ENCODE measurements at places on chromosomes 4 and X. TPM values are rescaled to one million over a fixed set of nuclear protein-coding genes. Genes with fewer than 3 reads are reported as not detected.

- H3K27ac ChIP-seq = no peak overlapping the region
- H3K27me3 ChIP-seq = no peaks in the 10 kb centered on the region
- peaks cover 25% of the 10 kb centered on the region for H3K4me1 ChIP-seq
- DNase-seq = peak; percentile 81
- H3K4me3 ChIP-seq = no peak overlapping the region
These were observed 11.8 kb upstream of the DCUN1D4 start for GRCh38 chr4:51831133-51831532.

DNA sequence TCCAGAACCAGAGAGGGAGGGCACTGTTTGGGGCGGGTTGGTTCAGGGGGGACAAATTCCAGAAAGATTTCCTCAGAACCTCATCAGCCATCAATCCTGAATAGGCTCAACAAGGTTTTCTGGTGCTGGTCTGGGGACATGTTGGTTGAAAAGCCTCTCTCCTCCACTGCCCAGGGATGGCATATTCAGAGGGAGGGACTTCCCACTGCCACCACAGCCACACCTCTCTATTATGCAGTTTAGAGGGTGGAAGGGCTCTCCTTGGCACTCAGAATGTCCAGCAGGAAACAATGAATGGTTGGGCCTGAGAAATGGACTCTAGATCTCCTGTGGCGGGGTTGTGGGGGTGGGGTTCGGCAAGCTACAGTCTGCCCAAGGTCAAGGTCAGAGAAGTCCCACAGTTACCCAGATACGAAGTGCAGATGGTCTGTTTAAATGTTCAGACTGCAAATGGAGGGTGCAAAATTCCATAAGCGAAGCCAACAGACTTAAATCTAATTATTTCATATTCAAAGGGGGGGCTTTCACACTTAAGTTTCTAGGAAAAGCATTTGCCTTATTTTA lies 70.7 kb downstream of the LEF1 start:
- DNase-seq = no peak
- H3K4me3 ChIP-seq = no peak overlapping the region
- H3K36me3 ChIP-seq = no peaks in the 10 kb centered on the region
- no peaks in the 10 kb centered on the region for H3K27me3 ChIP-seq
- H3K27ac ChIP-seq = no peak overlapping the region
- H3K4me1 ChIP-seq = no peaks in the 10 kb centered on the region

- no peaks in the 10 kb centered on the region for H3K4me1 ChIP-seq
- no peak overlapping the region for H3K4me3 ChIP-seq
- no peaks in the 10 kb centered on the region for H3K36me3 ChIP-seq
- no peak overlapping the region for H3K27ac ChIP-seq
These were observed 1.7 kb downstream of the PLAC8 start for GRCh38 chr4:83112678-83113428.

SNX25 gene
- 50.8 TPM for total RNA-seq

DNA sequence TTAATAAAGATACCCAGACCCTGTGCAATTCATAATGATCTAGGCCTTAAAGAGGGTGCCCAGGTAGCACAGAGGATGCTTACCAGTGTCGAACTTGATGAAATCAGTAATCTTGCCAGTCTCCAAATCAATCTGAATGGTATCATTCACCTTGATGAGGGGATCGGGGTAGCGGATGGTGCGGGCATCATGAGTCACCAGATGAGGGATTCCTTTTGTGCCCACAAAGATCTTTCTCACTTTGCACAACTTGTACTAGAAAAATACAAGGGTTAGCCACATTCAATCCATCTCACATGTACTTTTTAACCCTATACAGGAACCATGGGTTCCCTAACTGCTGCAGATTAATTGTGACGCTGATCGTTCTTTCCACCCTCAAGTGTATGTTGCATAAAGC lies 3.3 kb downstream of the RPS4X start:
- H3K4me1 ChIP-seq = peaks cover 8% of the 10 kb centered on the region
- DNase-seq = no peak
- no peak overlapping the region for H3K27ac ChIP-seq
- H3K36me3 ChIP-seq = peaks cover 2% of the 10 kb centered on the region
- H3K4me3 ChIP-seq = no peak overlapping the region

PCDH19 gene
- total RNA-seq = 3.4 TPM

DNA sequence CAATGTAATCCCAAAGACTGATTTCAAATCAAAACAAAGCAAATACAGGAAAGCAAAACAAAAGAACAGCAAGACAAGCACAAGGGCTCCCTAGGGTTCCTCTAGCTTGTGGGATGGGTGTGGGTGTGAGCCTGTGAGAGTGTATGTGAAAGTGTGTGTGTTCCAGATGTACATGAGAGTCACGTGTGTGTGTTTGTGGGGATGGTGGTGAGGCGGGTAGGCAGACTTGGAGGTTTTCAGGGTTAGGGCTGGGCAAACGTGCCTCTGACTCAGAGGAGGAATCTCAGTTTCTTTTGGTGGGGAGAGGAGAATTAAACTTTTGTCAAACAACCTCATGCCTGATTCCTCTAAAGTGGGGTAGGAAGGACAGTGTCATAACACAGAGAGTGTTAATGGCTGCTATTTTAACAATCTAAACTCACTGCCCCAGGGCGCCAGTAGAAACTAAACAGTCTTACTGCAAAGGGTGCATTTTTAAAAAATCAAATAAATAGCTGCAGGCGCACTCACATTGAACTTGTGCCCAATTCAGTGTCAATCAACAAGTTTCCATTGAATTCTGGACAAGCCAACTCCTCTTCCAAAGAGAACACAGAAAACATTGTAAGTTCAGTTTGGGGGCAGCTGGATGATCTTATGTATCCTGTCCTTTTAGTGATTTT lies 51.8 kb downstream of the CHRDL1 start:
- H3K4me3 ChIP-seq = no peak overlapping the region
- no peak for DNase-seq
- no peaks in the 10 kb centered on the region for H3K27me3 ChIP-seq
- H3K36me3 ChIP-seq = no peaks in the 10 kb centered on the region

DNA sequence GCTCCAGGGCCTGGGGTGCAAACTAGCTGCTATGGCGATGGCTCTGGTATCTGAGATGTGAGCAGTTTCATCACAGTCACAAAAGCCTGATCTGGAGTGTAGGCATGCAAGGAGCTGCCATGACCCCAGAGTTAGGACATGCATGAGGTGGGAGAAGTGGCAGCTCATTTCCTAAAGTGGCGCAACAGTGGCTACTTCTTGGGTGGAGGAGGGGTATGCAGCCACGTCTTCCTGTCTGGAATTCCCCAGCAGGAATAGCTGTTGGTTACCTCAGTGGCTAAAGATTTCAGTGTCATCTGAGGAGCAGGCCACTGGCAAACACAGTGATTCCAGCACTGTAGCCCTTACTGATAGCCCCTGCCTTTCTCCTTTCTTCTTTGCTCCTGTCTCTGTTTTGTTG lies 1382.5 kb downstream of the C4orf33 start:
- H3K4me3 ChIP-seq = no peak overlapping the region
- no peaks in the 10 kb centered on the region for H3K4me1 ChIP-seq
- H3K36me3 ChIP-seq = no peaks in the 10 kb centered on the region
- DNase-seq = no peak

DNA sequence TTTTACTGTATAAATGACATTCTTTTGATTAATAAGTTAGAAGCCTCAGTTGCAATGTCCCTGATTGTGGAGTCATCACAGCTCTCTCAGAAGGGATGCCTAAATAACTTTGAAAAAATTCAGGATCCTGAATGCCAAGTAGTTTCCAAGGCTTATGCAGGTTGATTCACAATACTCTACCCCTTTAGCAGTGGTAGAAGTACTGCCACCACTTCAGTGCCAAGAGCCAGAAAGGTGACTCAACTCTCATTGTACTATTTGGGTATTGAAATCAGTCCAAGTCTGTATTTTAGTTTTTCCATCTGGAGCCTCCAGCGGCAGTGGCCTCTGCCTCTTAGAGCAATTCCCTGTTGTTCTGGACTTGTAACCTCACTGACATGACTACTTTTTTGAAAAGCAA lies 320.1 kb upstream of the NDST4 start:
- no peaks in the 10 kb centered on the region for H3K27me3 ChIP-seq
- H3K27ac ChIP-seq = no peak overlapping the region
- no peaks in the 10 kb centered on the region for H3K36me3 ChIP-seq
- no peaks in the 10 kb centered on the region for H3K4me1 ChIP-seq
- no peak overlapping the region for H3K4me3 ChIP-seq
- no peak for DNase-seq

DNA sequence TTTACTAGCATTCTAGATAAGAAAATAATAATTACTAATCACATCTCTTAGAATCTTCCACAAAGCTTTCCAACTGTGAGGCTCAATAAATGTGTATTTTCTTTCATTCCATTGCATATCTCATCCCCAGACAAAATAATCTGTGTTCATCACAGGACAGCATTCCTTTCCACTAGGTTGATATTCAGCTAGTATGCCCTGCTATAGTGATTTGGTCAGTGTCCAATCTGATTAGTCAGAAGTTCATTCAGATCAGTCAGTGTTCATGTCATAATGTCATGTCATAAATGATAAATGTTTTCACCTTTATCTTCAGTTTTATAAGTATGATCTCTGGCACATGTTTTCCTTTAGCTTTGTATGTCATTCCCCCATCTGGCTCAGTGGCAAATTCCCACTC lies 611.4 kb downstream of the KCTD8 start:
- no peak overlapping the region for H3K27ac ChIP-seq
- no peaks in the 10 kb centered on the region for H3K27me3 ChIP-seq
- H3K36me3 ChIP-seq = no peaks in the 10 kb centered on the region
- H3K4me3 ChIP-seq = no peak overlapping the region
- no peak for DNase-seq

HSFX3 gene
- not detected for total RNA-seq

CLIC2 gene
- total RNA-seq = not detected

DNA sequence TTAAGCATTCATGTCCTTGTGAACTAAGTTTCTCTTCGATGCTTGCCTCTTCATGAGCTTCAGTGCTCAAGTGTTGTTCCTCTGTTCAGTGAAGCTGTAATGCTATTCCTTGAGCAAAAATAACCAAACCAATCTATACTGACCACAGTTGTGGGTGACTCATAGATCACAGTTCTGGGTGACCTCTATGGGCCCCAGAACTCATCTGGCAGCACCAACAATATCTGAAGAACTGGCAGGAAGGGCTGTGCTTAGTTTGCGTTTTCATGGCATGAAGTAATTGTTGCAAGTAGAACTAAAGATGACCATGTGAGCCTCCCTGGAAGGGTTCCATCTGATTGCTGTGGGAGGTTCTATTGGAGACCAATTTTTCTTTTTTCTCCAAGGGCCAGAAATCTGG lies 106.2 kb downstream of the CCNG2 start:
- no peaks in the 10 kb centered on the region for H3K4me1 ChIP-seq
- H3K27me3 ChIP-seq = no peaks in the 10 kb centered on the region
- no peaks in the 10 kb centered on the region for H3K36me3 ChIP-seq

DNA sequence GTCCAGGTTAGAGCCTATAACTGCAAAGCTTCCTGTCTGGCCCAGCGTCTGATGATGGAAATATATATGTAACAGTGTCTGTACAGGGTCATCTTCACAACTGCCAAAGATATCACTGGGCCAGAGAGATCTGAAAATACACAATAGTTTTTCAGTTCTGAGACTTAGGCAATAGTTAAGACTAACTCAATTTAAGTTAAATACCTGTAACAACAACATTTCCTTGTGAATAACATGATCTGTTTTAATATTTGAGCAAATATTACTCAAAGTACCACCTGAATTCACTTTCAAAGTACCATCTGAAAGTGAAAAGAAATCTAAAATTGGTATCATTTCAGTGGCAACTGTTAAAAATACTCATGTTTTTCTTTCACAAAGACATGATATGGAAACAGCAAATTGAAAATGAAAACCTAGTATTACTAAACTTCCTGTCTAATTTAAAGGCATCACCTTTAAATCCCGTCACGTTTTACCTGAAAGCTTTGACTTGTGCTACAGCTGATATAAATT lies 9.6 kb downstream of the ZAR1 start:
- H3K36me3 ChIP-seq = peaks cover 21% of the 10 kb centered on the region
- no peaks in the 10 kb centered on the region for H3K27me3 ChIP-seq
- H3K4me3 ChIP-seq = no peak overlapping the region
- H3K27ac ChIP-seq = no peak overlapping the region
- DNase-seq = no peak
- H3K4me1 ChIP-seq = peaks cover 7% of the 10 kb centered on the region

GRCh38 chr4:141158219-141158618 lies 24.9 kb upstream of the RNF150 start:
- no peaks in the 10 kb centered on the region for H3K36me3 ChIP-seq
- no peak overlapping the region for H3K27ac ChIP-seq
- no peaks in the 10 kb centered on the region for H3K4me1 ChIP-seq

GRCh38 chr4:99857307-99857706 lies 36.9 kb downstream of the LAMTOR3 start:
- H3K4me3 ChIP-seq = no peak overlapping the region
- DNase-seq = no peak
- no peak overlapping the region for H3K27ac ChIP-seq
- no peaks in the 10 kb centered on the region for H3K27me3 ChIP-seq
- H3K36me3 ChIP-seq = no peaks in the 10 kb centered on the region

GRCh38 chrX:56763556-56764152 lies 34.6 kb downstream of the NBDY start:
- peak overlapping the region; percentile 25 for H3K4me3 ChIP-seq
- H3K27ac ChIP-seq = peak overlapping the region; percentile 74
- H3K36me3 ChIP-seq = no peaks in the 10 kb centered on the region
- H3K27me3 ChIP-seq = no peaks in the 10 kb centered on the region
- peak; percentile 67 for DNase-seq
- H3K4me1 ChIP-seq = peaks cover 4% of the 10 kb centered on the region

GRCh38 chr4:70956549-70957210 lies 36.8 kb upstream of the DCK start:
- no peak for DNase-seq
- no peak overlapping the region for H3K27ac ChIP-seq
- no peaks in the 10 kb centered on the region for H3K4me1 ChIP-seq
- H3K4me3 ChIP-seq = no peak overlapping the region
- no peaks in the 10 kb centered on the region for H3K36me3 ChIP-seq

DNA sequence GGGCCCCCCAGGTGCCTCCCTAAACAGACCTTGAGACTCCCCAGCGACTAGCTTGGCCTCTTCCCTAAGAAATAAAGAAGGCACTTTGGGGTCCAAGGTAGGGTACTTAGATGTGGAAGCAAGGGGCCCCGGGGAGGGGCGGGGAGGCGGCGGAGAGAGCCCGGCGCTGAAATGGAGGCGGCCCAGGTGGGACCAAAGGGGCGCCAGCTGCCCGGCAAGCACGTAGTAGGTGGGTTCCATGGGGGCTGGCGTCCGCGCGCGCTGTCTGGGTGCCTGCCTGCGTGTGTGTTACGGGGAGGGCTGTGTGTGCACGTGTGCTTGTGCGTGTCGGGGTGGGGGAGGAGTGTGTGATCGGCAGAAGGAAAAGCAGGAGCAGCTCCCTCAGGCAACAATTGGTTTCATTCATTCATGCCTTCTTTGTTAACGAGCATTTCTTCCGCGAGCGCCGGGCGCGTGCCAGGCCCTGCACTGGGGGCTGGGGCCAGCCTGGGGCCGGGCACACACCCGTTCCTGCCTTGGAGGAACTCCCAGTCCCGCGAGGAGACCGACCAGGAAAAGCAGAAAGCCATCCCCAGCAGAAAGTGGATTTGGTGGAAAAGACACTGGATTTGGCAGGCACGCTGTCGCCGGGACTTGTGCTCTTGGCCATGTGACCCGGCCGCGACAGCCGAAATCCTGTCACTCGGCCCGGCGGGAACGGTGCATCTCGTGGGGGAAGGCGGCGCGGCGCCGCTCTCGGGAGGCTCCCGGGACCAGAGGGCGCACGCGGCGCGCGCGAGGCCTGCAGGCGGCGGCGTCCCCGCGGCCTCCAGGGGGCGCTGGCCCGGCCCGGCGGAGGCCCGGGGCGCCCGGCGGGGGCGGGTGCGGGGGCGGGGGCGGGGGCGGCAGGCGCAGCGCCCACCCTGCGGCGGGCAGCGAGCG lies 3.3 kb upstream of the DUSP9 start:
- peaks cover 11% of the 10 kb centered on the region for H3K4me1 ChIP-seq
- no peaks in the 10 kb centered on the region for H3K36me3 ChIP-seq
- DNase-seq = peak; percentile 61
- peak overlapping the region; percentile 36 for H3K4me3 ChIP-seq
- peaks cover 92% of the 10 kb centered on the region for H3K27me3 ChIP-seq
- no peak overlapping the region for H3K27ac ChIP-seq

TCP11X2 gene
- 0.88 TPM for total RNA-seq

Measured in neural progenitor cell (in vitro differentiated cells).